Activated CD8-positive, alpha-beta memory T cell treated with anti-CD3 and anti-CD28 coated beads for 1 hour (primary cell): ENCODE measurements at places on chromosomes 16 and 17.

GRCh38 chr16:11370084-11370931 is 25.0 kb downstream of the RMI2 start:
- DNase-seq, result no peak

- no peak for DNase-seq
Observed at GRCh38 chr17:81044764-81045589, 10.0 kb downstream of the BAIAP2 start.

DNA sequence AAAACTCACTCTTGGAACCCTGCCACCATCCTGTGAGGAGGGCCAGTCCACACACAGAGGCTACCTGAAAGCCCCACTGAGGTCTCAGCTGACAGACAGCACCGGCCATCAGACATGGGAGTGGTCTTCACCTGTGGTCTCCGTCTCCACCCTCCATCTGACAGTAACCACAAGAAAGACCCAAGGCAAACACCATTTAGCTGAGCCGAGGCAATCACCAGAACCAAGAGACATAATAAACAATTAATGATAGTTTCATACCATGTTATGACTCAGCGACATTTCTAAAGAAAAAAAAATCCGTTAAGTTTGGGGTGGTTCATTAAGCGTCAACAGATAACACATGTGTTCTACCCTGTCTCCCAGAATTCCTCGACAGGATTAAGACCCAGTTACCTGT is 6.1 kb upstream of the EVPLL start:
- no peak for DNase-seq

DNA sequence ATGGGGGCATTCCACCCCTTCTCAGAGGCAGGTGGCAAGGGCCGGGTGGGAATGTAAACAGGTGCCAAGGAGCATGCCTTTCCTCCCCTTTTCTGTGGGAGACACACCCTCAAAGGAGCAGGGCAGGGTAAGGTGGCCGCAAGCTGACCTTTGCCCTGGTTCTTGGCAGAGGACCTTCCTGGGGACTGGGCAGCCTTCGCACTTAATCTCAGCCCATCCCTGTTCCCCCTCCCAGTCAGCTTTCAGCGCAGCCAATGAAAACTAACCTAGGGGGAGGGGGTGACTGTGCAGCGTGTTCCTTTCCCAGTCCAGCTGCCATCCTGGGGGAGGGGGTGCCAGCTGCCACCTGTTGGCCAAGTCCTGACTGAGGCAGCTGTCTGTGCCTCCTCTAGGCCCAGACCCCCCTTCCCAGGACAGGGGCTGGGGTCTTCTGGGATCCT is 2.8 kb downstream of the TRAF4 start:
- no peak for DNase-seq

DNA sequence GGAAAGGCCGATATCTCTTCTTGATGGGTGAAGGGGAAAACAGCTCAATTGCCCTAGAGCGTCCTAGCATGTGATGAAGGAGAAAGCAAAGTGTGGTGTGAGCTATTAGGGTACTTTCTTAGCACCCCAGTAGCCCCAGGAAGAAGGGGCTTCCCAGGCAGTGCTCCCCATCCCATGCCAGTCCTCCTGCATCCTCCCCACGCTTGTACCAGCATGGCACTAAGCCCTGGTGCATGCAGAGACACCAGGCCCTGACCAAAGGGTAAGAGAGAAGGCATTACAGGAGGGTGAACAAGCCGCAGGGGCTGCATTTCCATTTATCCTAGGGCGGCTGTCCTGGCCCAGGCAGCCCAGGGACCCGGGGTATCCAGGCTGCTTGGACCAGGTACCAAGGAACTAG is 3.1 kb downstream of the CYB561 start:
- no peak for DNase-seq

DNA sequence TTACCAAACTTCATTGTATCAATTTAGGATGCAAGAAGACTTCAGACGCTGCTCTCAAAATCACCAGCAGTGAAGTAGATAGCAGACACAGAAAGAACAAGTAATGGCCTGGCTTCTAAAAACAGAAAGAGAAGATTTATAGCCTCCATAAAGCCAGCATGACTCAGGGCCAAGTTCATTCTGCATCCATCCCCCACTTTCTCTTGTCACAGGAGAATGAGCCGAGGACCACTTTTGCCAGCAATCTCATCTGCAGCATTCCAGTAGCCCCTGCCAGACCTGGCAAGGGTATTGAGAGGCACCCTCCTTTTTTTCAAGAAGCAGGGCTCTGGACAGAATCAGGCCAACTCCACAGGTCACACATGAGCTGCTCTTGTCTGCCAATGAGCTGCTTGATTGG is 355.4 kb upstream of the SOX9 start:
- DNase-seq, result no peak

DNA sequence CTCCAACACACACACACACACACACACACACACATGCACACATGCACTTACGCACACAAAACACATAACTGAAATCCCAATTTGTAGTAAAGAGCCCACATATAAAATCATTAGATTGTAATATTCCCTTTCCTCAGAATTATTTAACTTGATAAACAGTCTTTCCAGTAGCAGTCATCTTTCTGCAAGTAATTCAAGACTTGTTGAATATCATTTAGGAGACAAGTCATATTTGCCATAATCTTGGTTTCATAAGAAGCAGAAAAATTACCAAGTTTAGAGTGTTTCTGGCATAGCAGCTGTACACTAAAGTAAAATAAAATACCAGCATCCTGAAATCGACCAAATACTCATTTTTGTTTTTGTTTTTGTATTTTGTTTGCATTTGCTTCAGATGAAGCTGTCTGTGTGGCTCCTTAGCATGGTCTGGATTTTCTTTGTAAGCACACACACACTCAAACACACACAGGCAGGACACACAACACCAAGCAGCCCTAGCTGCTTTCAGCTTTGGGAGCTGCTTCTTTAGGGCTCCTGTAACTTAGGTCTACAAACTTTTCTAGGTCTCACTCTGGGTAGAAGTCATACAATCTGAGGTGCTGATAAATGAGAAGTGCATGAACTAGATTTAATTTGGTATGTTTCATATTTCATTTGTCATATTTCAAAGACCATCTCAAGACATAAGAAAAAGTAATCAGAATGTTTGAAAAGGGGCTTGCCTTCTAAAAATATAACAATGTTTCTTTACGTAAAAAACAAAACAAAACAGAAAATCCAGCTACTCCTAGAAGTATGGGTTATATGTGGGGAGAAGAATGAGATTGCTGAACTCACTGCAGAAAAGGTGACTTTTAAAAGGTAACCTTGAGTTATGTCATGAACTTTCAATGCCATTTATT is 3.0 kb downstream of the SALL1 start:
- no peak for DNase-seq

DNA sequence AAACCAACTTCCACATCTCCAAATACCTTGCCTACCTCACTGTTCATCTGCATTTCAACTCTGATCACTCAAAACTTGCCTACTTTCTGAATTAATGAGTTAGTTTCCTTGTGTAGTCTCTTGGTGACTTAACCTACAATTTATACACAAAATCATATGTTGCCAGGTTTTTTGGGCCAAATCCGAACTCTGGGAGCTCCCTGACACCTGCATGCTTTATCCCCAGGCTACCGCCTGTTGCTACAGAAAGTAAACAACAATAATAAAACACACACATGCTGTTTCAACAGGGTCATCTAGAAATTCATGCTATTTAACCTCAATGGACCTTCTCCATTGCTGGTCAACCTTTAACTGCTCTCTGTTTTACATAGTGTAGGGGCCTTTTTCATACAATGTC is 104.5 kb upstream of the AXIN2 start:
- DNase-seq, result no peak

DNA sequence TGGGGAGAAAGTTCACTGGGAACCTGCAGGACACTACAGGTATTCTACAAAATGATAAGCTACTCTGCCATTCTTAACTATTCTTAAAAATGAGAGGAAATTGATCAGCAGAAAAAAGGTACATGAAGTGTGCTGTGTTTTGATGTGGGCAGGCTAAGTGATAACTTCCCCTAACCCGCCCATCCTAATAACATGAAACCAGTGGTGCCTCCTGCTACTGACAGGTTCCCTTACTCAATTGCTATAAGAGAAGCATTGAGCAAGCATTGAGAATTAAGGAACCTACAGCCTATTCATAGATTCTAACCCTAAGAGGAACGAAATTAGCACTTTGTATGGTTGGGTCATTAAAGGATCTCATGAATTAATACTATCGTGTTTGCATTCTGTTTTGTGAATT is 18.9 kb downstream of the XYLT1 start:
- DNase-seq, result no peak

- no peak for DNase-seq
Observed at GRCh38 chr16:24308200-24308599, 52.1 kb downstream of the CACNG3 start.

GRCh38 chr17:34009912-34010311 is 245.2 kb upstream of the CCL2 start:
- no peak for DNase-seq

GRCh38 chr16:61957075-61957855 is 79.0 kb downstream of the CDH8 start:
- DNase-seq, result no peak
